ENCODE measurements at places on chromosomes 2 and 18.
A peak's percentile ranks its signal among the peaks of the same experiment; 100 is the strongest.

- DNase-seq: no peak
Measured at GRCh38 chr2:168008646-168009195, 238.7 kb downstream of the STK39 start.

DNA sequence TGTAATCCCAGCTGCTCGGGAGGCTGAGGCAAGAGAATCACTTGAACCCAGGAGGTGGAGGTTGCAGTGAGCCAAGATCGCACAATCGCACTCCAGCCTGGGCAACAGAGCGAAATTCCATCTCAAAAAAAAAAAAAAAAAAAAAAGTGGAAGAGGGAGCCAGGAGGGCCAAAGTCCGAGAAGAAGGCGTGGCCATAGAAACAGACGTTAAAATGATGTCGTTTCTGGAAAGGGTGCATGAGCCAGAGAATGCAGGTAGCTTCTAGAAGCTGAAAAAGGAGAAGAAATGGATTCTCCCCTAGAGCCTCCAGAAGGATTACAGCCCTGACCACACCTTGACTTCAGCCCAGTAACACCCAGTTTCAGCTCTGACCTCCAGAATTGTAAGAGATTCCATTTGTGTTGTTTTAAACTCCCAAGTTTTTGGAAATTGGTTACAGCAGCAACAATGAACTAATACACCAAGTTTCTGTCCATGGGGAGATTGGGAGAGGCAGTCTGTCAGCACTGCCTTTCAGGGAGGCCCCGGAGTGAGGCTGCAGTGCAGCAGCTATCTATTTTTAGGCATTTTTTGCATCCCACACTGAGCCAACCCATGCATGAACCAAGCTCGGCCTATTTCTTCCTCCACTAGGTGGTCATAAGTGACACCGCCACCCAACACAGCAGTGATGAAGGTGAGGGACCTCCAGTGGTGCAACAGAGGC is 14.2 kb upstream of the TRAF3IP1 start:
- DNase-seq: no peak

DNA sequence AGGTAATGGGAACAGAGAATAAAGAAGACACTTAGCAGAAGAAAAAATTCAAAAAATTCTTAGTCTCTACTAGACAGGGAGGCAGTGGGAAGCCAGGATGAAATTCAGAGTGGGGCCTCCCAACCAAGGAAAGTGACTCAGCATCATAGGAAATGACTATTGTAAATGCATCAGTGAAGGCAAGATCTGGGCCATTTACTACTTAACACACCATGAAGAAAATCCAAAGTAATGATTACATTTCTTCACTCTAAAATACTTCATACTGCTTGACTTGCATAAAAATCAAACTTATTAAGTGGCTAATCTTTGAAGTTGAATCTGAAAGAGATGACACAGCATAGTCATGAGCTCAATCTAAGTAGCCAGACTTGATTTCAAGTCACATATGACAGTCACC is 405.8 kb upstream of the SLC39A10 start:
- no peak for DNase-seq

DNA sequence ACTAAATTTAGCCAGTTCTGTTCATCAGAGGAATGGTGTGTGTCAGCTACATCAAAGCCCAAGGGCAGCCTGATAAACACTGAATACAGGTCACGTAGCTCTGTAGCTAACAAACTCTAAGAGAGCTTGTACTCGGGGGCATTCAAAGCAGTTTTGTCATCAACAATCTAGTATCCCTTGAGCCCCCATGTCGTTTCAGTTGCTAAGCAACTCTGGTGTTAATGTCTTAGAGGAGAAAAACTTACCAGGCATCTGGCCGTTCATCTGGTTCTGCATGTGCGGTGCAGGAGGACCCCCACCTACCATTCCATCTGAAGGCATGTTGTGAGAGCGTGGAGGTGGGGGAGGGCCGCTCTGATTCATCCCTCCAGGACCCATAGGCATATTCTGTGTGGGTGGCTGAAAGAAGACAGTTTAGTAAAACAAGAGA is 33.1 kb downstream of the SS18 start:
- no peak for DNase-seq

- DNase-seq: peak; percentile 15
Measured at GRCh38 chr18:65938592-65939372, 188.0 kb downstream of the CDH7 start.

GRCh38 chr18:60372596-60372995 is at the start of gene MC4R:
MC4R (minus strand) TSS chr18:60372775; CDS start chr18:60372349, 426 bp downstream.
- peak; percentile 91 for DNase-seq

DNA sequence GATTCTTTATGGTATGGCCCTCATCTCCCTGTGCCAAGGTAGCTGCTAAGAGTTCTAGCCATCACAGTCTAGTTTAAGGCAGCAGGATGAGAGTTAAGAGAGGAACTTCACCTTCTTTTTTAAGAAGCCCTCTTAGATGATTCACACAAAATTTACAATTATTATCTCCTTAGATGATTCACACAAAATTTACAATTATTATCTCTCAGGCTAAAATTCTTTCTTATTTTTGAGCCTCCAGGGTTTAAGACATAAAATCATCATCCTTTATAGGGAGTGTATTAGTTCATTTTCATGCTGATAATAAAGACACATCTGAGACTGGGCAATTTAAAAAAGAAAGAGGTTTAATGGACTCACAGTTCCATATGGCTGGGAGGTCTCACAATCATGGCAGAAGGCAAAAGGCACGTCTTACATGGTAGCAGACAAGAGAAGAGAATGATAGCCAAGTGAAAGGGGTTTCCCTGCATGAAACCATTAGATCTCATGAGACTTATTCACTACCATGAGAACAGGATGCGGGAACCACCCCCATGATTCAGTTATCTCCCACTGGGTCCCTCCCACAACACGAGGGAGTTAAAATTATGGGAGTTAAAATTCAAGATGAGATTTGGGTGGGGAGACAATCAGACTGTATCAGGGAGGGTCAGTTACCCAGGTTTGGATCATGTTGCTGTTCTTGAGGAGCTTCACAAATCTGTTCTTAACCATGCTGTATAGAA is 133.0 kb upstream of the MYO3B start:
- no peak for DNase-seq

DNA sequence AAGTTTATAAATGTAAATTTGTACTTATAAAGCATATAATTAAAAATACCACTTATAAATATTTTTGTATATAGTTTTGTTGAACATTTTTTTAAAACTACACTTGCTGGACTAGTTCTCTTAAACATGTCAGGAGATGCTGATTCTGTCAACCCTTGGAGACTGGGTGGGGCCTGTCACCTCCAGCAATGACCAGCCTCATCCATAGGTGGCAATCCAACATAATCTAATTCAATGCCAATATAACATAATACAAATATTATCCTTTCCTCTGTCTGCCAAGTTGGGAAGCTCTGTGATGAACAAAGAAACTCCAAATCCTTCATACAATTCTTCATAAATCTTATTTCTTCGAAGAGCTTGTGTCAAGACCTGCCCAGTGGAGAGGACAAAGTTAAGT is 140.4 kb downstream of the RBMS1 start:
- DNase-seq: no peak

- DNase-seq: no peak
Measured at GRCh38 chr2:150125708-150126107, 361.8 kb downstream of the RND3 start.

GRCh38 chr2:62787386-62787785 is 81.9 kb downstream of the EHBP1 start:
- peak; percentile 10 for DNase-seq

DNA sequence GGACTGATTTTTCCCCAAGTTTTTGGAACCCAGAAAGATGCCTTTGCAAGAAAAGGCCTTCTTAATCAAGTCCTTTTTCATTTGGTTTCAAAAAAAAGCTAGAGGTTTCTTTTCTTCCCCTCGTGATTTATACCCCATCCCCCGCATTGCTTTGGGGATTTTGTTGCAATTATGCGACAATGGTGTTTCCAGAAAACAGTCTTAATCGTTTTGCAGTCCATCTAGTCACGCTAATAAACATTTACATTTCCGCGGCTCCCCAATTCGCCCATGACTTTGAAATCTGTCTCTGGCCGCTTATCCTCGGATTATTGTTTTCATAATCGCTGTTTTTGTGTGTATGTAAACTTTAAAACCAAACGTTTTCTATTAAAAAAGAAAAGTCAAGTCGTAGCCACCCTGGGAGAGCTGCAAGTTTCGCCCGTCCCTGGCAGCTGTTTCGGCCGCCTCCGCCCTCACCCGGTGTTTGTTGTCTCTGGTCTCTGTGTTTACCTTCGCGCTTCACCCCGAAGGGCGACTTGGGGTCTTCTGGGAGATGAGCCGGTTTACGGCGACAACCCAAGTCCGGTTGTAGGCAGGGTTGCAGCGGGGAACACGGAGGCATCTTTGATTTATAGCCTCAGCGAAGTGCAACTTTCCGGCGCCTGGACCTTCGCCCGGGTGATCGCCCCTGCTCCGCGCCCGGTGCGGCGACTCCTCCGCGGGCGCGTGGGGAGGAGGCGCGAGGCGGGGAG is 667 bp downstream of the SP9 start:
- DNase-seq: no peak

DNA sequence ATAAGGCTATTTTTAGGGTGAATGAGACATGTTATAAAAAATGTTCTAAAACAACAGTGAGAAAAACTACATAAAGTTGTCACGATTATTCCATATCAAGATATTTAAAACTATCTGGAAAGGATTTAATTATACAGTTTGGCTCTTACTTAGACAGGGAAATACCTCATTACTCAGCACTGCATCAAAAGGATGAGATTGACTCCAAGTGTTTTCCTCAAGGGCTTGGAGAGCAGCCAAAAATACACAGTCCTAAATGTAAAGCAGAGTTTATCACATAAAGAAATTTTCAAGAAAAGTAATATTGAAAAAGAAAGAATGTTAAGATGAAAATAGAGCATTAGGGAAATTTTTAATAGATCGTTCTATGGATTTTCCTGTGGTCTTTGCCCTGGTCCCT is 285.5 kb upstream of the NETO1 start:
- DNase-seq: no peak

DNA sequence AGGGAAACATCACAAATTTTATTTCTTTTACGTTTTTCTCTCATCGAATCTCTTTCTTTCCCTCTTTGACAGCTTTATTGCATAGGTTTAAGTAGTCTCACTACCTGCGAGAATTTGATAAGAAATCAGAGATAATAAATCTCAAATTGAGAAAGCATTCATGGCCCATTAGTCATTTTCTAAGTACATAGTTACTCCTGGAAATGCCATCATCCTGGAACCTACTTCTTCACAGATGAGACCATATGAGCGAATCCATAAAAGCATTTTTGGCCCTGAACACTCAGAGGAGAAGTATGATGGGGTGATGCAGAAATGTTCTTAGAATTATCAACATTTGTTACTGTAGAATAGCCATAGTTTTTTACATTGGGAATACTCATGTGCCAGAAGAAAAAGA is 138.0 kb upstream of the ARHGAP28 start:
- DNase-seq: no peak

- DNase-seq: peak; percentile 76
Measured at GRCh38 chr2:8659735-8660492, 21.9 kb upstream of the ID2 start.

DNA sequence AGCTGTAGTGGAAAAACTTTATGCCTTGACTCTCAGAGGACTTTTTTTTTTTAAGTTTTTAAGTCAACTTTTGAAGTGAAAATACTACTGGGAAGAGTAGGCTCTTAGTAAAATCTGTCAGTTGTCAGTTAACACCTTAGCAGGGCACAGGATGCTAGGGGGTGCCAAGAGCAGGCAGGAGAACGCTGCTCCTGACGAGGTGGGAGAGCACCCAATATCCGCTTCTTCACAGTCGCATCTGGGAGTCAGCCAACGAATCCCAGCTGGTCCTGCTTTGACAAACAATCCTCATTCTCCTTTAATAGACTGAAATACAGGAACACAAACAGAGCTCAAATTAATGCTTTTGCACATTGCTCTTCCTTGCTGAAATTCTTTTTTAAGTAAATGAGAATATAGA is 709.5 kb upstream of the ACVR2A start:
- peak; percentile 25 for DNase-seq

DNA sequence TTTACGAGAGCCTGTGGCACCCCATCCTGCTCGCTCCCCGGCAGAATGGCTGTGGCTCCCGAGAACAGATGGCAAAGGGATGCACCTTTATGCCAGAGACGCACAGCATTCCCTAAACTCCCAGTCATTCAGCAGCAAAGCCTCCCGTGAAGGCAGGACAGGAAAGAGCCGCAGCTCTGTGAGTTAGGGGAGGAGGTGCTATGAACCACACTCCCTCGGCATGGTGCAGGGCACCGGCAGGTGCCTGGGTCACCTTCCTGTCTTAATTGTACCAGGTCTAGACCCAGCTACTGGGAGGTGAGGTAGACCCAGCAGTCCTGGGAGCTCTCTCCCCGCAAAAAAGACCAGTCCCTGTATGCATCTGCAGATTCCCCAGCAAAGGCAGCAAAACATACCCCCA is 149.8 kb downstream of the TWIST2 start:
- no peak for DNase-seq

DNA sequence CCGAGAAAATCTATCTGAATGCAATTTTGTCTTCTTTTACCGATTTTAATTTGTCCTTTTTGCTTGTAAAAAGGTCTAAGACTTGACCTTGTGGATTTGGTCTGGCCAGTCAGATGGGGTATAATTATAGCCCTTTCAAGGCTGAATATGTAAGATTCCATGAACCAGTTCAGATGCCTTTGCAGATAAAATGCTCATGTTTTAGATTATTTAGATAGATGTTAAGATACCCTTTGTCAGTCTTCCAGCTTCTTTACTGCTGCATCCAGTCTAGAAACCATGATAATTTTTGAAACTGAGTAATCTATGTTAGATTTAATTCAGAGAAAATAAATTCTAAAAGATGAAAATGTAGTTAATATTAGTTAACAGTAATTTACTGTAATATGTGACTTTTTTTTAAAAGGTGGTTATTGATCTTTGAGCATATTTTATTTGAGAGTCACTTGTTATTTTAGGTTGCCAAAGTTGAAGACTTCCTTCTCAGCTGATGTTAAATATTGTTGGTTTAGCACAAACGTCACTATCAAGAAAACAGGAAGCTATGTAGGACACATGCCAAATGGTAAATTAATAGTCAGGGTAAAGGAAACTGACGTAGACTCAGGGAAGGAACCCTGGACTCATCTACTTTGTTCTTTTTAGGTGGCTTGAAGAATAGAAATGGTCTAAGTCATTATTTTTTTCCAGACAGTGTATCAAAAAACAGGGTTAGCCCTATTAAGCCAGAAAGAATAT is 29.8 kb downstream of the BABAM2 start:
- DNase-seq: no peak

GRCh38 chr18:7901657-7902056 is 334.5 kb downstream of the PTPRM start:
- no peak for DNase-seq

DNA sequence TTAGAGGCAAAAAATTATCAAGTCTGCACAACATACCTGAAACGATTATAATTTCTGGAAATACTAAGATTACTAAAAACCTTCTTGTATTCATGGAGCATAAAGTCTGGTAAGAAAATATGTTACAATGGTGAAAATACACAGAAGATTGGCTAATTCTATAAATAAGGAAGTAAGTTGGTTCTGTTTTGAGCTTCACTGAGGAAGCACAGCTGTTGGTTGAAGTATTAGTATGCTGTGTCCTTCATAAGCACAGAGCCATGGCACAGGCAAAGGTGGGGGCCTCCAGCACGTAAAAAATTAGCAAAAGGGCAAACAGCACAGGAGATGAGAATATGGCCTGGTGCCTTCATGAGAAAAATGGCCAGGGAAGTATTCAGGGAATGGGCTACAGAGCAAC is 40.4 kb upstream of the ANKRD62 start:
- no peak for DNase-seq

GRCh38 chr18:79785831-79786230 is 11.9 kb upstream of the KCNG2 start:
- no peak for DNase-seq
